ENCODE measurements at places on chromosomes 6 and 20.

DNA sequence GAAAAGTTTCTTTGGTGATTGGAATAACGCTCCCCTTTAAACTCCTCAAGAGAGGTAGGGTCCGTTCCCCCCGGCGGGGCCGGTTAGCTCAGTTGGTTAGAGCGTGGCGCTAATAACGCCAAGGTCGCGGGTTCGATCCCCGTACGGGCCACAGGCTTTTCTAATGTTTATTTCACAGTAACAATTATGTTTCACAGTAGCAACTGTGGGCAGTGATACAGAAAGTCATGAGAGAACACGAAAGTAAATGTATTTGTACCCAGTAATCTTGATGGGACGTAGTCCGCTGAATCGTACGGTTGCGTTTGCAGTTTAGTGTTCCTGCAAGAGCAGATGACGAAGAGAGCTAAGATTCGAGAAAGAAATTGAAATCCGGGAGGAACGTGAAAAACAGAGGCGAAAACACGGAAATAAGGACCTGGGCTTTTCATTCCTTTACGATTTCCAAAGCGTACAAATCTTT, 505.5 kb downstream of the PRIM2 start:
- no peak for DNase-seq

GRCh38 chr6:15880262-15880973, 217.6 kb upstream of the DTNBP1 start:
- DNase-seq, result no peak

DNA sequence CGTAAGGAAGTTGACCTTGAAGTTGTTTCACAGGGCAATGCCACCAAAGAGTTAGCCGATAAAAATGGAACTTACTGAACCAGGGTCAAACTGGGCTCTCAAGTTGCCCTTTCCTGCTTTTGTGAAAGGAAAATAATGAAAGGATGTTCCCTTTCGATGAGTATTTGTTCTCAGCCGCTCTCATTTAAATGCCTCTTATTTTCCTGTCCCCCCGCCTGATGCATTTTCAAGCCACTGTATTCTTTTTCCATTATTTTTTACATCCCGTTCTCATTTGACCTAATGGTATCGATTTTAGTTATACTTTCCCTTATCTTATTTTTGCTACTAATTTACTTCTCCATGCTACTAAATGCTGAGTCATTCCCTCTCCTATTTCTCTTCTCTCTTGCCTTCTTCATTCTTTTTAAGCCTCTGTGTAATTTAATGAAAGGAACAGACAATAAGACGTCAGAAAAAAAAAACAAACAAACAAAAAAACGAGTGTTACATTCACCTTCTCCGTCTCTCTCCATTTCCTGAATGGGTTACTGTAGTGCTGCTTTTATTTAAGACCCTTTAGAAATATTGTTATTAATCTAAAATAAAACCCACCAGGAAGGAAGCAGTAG, 655 bp upstream of the NDUFAF4 start:
- DNase-seq, result no peak

- DNase-seq, result no peak
These were observed 2.9 kb upstream of the DDAH2 start for GRCh38 chr6:31732029-31732428.

DNA sequence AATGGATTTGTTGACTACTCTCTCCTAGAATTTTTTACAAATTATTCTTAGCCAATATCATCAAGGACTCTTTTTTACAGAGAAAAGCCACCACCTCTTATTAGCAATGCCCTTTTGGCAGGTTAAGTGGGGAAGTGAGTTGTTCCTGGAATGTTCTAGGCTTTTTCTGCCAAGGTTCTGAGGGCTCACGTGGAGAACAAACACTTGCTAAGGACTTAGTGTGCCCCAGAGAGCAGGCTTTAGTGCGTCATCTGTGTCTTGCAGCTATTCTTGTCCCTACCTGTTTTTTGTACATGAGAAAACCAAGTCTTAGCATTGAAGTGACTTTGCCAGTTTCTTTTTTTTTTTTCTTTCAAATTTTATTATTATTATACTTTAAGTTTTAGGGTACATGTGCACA, 33.5 kb downstream of the CFAP61 start:
- DNase-seq, result no peak

DNA sequence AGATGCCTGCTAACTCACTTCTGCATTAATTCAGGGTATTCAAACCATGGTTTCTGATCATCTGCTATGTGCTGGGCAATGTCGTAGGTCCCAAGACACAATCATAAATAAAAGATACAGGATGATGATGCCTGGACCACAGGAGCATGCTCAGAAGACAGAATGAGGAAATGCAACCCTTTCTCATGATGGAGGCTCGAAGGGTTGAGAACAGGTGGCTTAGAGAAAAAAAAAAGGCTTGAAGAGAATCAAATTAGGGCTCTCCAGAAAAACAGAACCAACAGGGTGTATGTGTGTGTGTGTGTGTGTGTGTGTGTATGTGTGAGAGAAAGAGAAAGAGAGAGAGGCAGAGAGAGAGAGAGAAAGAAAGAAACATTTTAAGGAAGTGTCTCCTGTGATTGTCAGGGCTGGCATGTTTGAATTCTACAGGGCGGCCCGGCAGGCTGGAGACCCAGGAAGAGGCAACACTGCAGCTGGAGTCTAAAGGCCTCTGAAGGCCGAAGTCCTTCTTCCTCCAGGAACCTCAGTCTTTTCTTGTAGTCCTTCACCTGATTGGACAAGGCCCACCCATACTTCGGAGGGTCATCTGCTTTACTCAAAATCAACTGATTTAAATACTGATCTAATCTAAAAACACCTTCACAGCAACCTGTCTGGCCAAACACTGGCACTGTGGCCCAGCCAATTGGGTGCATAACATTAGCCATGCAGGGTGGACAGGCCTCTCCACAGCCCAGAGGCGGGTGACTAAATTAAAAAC, 143.8 kb downstream of the ERMARD start:
- DNase-seq, result no peak

DNA sequence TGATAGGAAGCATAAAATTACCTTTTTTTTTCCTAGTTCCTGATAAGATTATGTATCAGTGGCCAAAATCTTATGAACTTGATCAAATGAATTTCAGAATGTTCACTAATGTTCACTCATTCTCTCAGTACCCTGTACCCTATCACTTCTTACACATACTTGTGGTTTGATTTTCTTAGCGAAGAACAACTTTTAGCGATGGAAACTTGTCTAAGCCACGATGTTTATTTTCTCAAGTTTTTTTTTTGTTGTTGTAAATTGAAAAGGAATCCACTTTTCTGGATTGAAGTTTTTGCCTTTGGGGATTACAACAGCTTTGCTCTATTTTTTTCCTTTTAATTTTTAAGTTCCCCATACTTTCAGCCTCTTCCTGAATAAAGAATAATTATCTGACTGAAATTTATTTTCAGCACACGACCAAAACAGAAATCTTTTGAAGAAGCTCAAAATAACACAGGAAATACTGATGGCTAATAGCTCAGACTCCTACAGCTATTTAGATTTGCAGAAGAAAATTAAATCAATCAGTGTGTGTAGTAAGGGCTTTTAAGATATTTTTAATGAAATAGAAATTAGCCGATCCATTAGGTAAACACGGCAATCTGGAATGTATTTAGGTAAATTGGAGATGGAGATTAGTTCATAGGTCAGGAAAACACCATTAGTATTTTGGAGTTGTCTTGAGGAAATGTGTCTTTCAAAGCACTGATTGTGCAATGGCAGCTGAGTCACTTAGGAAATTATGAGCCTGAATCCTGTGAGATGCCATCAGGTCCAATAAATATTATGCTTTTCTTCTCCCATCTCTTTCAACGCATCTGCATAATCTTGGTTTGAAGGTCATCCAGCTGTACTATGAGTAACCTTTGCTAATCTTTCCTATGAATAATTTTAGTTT, 217.5 kb downstream of the GJA1 start:
- DNase-seq, result peak; percentile 33

- DNase-seq, result no peak
These were observed 45.3 kb downstream of the ZNF292 start for GRCh38 chr6:87200469-87201175.

DNA sequence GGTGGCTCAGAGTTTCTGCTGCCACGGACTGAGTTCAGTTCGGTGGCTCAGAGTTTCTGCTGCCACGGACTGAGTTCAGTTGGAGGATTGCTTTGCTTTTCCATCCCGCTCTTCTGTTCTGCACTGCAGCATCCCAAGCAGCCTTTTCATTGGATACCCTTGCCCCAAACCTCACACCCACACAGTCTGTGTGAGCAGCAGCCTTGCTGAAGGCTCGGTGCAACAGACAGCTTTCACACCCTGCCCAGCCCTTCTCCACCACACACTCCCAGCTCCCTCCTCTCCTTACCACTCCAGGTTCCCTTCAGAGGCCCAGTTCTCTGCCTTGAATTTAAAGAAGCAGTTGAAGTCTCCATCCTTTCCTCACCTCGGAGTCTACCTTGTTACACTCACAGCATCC, 52.5 kb upstream of the CHD6 start:
- DNase-seq, result no peak

DNA sequence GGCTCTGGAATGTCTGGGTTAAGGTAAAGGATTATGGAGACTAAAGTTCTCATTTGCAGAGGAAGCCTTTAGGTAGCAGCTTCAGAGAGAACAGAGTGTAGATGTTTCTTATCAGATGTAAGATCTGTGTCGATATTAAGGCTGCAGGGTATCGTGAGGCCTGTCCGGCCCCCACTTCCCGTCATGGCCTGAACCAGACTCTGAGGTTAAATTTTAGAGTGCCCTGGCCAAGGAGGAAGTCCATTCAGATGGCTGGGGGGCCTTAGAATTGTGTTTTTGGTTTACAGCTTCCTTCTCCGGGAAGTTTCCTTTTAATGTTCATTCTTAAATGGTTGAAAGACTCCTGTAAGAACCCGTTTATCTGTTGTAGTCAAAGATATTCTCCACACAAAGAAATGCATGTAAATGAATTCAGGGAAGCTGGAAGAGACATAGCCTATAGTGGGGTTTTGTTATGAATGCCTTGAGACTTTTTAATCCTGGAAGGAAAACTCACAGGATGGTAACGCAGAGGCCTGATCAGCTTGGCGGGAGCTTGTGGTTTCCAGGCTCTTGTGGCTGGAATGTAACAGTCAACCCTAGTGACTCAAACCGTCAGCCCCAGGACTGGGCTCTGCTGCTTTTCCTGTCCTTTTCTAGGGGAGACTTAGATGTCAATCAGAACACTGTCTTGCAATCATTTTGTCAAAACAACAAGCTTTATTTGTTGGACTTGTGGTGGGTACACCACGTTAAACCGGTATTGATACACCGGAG, 34.7 kb downstream of the KIF25 start:
- peak; percentile 77 for DNase-seq
